ENCODE measurements at places on chromosomes 6 and 20.

DNA sequence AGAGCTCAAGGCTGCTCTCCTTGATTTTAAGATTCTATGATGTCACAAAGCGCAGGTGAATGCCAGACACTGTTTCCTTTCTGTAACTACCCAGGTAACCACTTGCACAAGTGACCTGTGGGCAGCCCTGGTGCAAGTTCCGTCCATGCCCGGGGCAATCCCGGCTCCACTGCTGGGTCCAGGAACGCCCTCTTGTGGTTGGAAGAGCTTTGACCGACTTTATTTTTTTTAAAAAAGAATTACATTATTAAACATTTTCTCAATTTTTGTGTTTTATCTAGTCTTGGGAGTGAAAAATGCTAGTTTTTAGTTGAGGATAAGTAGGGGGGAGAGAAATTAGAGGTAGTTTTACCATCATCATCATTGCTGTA lies 695.2 kb downstream of the QKI start:
- DNase-seq = peak; percentile 59

- no peak for DNase-seq
Observed at GRCh38 chr6:157651731-157652490, 171.1 kb upstream of the SNX9 start.

DNA sequence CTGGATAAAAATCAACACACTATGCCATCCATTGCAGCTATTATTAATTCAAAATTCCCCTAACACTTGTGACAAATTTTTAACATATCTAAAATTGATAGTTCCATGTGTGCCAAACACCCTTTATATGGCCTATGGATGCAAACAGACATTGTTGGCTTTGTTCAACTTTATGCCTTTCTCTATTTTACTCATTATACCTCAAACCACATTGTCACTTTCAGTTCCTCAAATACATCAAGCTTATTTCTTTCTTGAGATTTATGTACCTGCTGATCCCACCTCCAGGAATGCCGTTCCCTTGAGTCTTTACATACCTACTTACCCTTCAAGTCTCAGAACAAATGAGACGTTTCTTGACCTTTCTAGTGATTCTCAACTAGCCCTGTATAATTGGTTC lies 193.5 kb upstream of the PLN start:
- no peak for DNase-seq

- peak; percentile 42 for DNase-seq
Observed at GRCh38 chr6:57021086-57021720, 25.3 kb upstream of the KIAA1586 start.

- DNase-seq = no peak
Observed at GRCh38 chr6:124573953-124574352, 388.3 kb upstream of the RNF217 start.

DNA sequence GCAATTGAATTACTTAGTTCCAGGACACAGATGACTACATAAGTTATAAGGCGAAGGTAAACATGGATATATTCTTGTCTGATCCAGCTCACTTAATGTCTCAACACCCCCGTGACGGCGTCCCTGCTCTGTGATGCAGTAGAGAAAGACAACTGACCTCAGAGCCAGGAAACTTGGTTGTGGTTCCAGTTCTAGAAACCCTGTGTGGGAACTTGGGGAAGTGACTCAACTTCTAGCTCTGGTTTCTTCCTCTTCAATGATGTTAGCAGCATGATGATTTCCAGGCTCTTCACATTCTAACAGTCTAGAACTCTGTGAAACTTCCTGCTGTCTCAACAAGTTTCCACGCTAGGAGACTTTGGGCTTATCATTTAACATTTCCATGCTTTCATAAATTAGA lies 18.4 kb downstream of the LAMA4 start:
- peak; percentile 47 for DNase-seq

DNA sequence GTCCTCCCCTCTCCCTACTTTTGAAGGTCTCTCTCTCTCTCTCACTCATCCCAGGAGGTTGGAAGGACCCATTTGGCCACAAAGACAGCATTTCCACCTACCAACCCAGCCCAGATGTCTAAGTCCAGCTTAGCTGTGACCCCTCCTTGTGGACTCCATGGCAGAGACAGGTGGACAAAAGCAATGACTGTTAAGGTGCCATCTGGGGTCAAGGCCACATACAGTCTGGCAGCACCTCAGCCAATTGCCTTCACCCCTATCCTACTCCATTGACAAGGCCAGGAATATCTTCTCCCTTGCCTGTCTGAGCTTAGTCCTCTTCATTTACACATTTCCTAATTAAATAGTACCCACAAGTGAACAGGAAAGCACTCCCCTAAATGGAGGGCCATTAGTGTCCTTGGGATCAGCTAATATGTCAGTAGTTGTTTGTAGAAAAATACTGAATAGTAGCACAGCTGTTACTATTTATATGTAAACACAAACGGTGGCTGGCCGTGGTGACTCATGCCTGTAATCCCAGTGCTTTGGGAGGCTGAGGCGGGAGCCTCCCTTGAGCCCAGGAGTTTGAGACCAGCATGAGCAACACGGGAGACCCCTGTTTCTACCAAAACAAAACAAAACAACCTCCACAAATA lies 28.8 kb downstream of the GCM1 start:
- peak; percentile 55 for DNase-seq

- no peak for DNase-seq
Observed at GRCh38 chr6:17622144-17622543, 22.0 kb downstream of the FAM8A1 start.

- DNase-seq = no peak
Observed at GRCh38 chr20:60054716-60055634, 96.8 kb downstream of the CDH26 start.

- DNase-seq = no peak
Observed at GRCh38 chr6:20417819-20418218, 16.1 kb downstream of the E2F3 start.

GRCh38 chr6:7899101-7899888 lies 11.3 kb downstream of the TXNDC5 start:
- no peak for DNase-seq

GRCh38 chr6:147633191-147633590 lies 124.7 kb downstream of the SAMD5 start:
- DNase-seq = no peak

- DNase-seq = no peak
Observed at GRCh38 chr6:56770011-56770520, 127.4 kb upstream of the DST start.

- DNase-seq = no peak
Observed at GRCh38 chr6:150573041-150573681, 26.5 kb upstream of the PLEKHG1 start.

- no peak for DNase-seq
Observed at GRCh38 chr20:20065361-20065760, 13.0 kb downstream of the CFAP61 start.

- no peak for DNase-seq
Observed at GRCh38 chr6:25630508-25631278, 21.3 kb upstream of the SCGN start.

DNA sequence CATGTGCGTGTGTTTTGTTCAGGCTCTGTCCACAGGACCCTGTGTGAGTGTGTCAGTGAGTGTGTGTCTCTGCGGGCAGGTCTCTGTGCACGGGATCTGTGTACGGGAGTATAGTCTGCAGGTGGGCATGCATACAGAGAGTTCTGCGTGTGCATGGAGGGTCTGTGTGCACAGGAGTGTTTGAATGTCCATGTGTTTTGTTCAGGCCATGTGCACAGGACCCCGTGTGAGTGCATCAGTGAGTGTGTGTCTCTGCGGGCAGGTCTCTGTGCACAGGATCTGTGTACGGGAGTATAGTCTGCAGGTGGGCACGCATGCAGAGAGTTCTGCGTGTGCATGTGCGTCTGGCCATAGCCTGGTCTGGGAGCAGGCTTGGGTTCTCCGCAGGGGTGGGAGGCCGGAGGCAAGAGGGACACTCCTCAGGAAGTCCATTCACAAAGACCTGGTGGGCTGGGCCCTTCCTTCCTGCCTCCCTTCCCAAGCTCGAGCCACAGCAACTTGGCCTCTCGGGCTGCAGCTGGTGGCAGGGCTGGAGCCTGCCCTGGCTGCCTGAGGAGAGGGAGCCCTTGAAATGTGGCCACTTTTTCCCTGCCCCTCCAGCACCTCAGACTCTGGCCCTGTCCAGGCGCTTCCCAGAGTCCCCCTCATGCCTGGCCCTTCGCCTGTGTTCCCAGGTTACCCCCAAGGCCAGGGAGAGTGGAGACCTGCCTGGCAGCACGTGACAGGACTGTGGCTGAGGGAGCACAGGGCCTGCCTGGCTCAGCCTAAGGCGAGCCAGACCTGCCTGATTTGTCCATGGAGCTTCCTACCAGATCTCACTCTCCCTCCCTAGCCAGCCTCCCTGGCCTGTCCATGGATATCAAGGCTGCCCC lies 6.8 kb downstream of the HSPA12B start:
- DNase-seq = no peak

DNA sequence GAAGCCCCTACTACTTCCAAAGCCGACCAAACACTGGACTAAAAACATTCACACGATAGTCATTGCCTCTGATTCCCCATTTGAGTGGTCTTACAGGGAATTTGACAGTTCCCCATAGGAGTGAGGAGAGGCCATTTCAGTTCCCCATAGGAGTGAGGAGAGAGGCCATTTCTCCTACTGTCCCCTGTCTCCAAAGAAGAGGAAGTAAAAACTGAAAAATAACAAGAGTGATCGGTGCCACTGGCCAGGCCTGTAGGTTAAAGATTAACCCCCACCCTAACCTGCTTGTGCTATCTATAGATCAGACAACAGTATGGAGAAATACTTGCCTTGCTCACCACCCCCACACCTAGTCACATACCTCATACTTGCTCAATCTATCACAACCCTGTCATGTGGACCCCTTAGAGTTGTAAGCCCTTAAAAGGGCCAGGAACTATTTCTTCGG lies 204.0 kb upstream of the MOCS1 start:
- no peak for DNase-seq

DNA sequence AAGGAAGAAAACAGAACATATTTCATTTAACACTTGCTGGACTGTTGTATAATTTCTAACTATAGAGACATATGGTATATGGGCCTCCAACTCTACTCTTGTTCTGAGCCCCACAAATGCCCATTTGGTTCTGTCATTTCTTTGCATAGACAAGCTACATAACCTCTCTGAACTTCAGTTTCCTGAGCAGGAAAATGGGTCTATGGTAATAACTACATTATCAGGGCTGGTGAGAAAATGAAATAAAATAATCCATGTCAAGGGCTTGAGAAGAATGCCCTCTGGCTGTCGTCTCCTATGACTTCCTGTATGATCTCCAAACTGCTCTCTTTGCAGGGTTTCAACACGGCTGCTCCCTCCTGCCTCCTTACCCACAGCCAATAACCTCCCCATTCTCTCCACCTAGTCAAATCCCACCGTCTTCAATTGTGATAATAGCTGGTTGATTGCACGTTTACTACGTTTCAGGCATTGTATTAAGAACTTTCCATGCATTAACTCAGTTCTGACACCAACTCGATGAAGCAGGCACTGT lies 12.0 kb downstream of the ZCCHC3 start:
- no peak for DNase-seq

DNA sequence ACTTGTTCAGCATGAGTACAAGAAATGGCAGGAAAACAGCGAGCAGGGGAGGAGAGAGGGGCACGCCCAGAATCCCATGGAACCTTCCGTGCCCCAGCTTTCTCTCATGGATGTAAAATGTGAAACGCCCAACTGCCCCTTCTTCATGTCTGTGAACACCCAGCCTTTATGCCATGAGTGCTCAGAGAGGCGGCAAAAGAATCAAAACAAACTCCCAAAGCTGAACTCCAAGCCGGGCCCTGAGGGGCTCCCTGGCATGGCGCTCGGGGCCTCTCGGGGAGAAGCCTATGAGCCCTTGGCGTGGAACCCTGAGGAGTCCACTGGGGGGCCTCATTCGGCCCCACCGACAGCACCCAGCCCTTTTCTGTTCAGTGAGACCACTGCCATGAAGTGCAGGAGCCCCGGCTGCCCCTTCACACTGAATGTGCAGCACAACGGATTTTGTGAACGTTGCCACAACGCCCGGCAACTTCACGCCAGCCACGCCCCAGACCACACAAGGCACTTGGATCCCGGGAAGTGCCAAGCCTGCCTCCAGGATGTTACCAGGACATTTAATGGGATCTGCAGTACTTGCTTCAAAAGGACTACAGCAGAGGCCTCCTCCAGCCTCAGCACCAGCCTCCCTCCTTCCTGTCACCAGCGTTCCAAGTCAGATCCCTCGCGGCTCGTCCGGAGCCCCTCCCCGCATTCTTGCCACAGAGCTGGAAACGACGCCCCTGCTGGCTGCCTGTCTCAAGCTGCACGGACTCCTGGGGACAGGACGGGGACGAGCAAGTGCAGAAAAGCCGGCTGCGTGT lies 11.6 kb downstream of the TNFAIP3 start:
- DNase-seq = no peak

- peak; percentile 69 for DNase-seq
Observed at GRCh38 chr6:43770372-43771209, 580 bp downstream of the VEGFA start.

DNA sequence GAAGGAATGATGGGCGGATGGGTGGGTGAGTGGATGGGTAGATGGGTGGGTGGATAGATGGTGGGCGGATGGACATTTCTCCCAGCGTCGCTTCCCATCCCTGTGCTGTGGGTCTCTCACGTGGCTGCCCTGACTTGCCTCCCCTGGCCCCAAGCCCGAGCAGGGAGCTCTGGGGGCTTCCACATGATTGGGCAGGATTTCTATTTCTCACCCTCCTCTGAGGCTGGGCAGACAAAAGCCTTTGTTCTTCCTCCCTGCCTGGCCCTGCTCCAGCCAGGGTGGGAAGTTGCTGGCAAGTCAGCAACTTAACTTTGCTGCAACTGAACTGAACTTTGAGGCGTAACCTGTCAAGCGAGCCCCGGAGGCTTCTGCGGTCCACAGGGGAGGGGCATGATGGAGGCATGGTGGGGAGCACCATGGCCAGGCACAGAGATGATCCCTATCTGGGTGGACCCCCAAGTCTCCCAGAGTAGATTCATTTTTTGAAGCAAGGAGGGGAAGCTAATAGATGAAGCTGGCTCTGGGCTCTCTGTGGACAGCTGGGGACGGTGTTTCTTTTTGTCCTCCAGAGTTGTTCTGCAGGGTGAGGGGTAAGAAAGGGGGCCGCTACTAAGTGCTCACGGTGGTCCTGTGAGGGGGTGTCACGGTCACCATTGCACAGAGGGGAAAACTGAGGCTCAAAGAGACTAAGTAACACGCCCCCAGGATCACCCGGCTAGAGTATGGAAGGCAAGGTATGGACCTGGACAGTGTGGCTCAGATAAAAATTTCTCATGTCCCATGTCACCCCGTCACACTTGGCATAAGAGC lies 140.1 kb downstream of the CEBPB start:
- DNase-seq = no peak

DNA sequence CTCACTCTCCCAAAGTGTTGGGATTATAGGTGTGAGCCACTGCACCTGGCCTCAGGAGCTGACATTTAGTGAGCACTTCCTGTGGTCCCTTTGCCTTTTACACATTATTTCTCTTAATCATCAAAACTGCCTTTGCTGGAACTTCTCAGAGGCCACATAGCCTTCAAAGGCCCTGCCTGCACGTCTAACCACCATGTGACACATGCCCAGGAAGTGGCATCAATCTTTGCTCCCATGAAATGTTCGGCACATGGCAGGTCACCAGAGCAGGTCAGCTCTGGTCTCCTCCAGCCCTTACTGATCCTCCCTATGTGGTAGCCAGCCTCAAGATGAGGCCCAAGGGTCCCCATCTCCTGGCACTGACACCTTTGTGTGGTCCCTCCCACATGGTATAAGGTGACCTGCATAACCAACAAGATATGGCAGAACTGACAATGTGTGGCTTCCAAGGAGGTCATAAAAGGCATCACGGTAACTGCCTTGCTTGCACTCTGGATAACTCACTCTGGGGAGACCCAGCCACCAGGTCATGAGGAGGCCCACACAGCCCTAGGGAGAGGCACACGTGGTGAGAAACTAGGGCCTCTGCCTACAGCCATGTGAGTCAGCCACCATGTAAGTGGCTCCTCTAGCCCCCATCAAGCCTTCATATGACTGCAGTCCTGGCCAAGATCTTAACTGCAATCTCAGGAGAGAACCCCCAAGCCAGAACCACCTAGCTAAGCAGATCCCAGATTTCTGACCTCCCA lies 28.8 kb upstream of the HMGA1 start:
- DNase-seq = no peak

Data from MCF 10A (cell line).